ENCODE measurements at places on chromosomes 1 and 21. TPM values are rescaled to one million over a fixed set of nuclear protein-coding genes. Genes with fewer than 3 reads are reported as not detected.

DNA sequence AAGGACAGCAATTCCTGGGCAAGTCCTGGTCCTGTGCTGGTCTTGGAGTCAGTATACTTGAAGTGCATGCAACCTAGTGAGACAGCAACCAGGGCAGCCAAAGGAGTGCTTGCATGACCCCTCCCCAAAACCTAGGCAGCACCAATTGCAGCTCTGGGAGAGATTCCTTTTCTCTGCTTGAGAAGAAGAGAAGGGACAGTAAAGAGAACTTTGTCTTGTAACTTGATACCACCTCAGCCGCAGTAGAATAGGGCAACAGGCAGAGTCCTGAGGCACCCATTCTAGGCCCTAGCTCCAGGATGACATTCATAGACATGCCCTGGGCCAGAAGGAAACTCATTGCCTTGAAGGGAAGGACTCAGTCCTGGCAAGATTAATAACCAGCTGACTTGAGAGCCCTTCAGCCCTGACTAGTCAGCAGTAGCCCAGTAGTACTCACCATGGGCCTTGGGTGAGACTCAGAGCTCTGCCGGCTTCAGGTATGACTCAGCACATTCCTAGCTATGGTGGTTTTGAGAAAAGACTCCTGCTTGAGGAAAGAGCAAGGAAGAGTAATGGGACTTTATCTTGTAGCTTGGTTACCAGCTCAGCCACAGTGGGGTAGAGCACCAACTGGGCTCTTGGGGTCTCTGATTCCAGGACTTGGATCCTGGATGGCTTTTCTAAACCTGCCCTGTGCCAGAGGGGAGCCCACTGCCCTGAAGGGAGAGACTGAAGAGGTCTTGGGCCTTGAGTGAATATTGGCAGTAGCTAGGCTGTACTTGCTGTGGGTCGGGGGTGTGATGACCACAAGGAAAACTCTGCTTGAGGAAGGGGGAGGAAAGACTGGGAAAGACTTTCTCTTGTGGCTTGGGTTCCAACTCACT, 51.7 kb upstream of the ACADM start:
- DNase-seq, result no peak

OR2T33 gene
- total RNA-seq, result not detected

FAM167B gene
- total RNA-seq, result 65.9 TPM

DNA sequence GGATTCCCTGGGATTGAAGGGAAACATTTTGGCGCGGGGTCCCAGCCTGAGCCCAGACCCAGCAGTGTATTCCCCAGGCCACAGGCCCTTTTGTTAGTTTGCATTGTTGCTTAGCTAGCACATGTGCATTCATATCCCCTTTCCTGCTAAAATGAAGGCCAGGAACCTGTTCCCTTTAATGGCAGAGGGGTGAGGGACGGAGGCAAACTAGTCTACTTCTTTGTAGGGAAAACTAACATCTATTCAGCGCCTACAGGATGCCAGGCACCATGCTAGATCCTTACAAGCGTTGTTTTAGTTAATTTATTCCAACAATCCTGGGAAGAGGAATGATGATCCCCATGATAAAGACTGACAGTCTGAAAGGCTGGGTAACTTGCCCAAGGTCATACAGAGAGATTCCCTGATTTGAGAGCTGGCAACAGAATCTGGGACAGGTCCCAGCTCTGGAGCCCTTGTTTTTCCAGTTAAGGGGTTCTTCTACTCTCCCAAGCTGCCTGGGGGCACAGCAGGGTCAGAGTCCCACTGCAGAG, 595 bp upstream of the E2F2 start:
- no peak for DNase-seq

DNA sequence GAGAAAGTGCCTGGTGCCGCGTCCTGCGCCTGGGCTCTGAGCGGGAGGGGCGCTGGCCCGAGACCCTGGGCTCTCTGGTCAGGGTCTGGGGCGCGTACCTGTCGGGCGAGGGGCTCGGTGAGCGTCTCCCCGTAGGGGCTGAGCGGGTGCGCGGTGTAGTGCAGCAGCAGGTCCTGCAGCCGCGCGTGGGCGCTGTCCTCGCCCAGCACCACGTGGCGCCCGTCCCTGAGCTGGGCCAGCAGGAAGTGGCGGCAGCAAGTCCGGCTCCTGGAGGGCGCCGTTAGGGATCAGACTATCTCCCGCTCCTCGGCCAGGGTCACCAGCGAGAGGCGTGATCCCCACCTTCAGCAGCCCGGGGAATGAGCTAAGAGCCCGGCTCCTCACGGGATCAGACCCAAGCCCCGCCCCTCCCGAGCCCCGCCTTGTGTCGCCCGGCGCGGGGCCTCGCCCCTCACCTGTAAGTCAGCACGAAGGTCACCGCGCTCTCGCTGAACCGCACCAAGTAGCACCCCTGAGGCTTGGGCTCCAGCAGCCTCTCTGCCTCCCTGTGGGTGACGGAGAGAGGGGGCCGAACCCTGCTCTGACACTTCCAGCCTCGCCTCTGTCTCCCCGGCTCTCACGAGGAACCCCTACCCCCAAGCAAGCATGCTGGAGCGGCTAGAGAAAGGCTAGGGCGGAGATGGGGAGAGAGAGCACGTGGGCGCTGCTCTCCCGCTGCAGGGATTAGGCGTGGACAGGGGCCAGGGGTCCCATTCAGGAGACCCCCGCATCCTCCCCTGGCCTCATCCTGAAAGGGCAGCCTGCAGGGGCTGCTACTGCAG, 2.7 kb downstream of the SH2D2A start:
- peak; percentile 86 for DNase-seq

DNA sequence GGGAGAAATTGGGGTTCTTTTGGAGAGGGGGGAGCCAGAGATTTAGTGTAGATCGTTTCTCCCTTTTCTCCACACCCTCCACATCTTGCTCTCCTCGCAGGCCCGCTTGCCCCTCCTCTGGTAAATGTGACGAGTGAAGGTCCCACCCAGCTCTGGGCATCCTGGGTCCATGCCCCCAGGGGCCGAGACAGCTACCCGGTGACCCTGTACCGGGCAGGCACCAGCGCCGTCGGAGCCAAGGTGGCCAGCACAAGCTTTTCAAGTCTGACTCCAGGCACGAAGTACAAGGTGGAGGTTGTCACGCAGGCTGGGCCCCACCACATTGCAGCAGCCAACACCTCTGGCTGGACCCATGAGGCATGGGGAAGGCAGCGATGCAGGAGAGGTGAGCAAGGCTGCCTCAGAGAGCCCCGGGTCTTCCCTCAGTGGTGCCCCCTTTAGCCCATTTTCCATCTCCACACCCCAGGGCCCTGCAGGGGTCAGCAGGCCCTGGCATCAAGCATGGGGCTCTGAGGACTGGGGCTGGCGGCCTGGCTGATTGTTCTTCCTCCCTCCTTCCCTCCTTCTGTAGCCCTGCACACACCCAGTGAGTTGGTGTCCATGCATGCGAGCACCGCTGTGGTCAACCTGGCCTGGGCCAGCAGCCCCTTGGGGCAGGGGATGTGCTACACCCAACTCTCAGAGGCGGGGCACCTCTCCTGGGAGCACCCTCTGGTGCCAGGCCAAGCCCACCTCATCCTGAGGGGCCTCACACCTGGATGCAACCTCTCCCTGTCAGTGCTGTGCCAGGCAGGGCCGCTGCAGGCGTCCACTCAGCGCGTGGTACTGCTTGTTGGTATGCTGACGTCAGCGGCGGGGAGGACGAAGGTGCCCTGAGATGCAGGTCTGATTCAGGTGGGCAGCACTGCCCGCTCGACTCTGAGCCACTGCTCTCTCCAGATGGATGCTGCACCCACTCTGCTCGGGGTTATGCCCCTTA, 16.4 kb upstream of the LGR6 start:
- no peak for DNase-seq

RCSD1 gene
- 14.8 TPM for total RNA-seq

DNA sequence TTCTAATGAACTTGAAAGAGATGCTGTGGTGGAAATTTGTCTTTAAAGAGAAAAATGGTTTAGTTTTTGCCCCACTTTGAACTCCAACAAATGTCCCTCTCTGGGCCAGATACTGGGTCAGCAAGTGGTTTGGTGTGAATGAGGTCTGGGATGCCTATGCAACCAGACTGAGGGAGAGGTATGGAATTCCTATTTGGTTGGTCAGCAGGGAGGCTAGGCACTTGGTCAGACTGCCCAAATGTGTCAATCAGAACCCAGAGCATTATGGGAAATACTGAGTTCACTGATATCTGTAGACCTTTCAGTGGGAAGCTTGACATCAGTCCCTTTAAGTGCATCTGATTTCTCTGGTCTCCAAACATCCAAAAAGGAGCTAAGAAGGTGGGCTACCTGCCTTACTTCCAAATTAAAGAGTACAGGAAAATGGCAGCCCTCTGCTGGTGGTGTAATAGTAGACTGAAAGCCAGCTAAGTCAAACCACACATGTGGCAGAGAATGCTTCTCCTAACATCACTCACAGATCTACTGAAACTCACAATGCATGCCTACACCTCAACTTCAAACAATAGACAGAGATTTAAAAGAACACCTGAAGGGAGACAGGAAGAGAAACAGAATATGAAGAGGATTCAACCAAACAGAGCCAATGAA, 510.1 kb downstream of the PLA2G4A start:
- DNase-seq, result no peak

DNA sequence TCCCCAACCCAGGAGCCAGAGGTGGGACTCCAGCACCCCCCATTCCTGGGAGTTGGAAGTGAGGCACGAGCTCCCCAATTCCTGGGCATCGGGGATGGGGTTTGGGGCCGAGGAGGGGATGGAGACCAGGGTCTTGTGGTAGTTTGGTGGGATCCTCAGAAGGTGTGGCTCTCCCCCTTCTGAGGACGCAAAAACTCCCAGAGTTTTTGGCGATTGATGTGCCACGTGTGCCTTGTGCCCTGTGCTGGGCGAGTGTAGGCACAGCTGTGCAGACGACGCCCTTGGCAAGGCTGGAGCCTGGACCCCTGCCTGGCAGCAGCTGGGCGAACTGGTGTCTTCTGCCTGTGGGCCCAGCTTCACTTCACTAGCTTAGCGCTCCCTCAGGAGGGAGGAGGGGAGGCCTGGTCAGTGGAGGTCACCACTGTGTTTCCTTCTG, 2.6 kb downstream of the GUK1 start:
- DNase-seq, result no peak

ZNF683 gene
- 1.1 TPM for total RNA-seq

NEGR1 gene
- total RNA-seq, result 21.4 TPM

DNA sequence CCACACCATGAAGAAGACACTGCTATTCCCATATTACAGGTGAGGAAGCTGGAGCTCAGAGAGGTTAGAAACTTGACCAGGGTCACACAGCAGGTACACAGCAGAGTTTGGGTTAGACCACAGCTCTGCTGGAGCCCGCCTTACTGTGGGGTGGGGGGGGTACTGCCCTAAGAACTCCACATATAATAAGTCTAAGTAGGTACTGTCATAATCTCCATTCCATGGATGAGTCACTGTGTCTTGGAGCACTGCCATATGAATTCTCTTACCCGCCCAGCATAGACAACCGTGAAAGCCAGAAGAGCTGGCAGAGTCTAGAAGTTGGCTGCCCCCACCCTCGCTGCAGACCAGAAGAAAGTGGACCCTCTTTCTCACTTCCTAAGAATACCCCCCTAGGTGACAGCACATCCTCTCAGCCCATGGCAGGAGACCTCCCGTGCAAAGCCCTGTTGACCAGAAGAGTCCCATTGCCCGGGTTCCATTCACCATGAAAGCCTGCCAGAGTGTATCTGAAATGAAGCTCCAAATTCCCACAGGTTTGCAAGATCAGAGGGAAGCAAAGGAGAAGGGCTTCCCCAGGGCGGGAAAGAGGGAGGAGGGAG, 5.2 kb upstream of the PLA2G2D start:
- DNase-seq, result peak; percentile 18

- DNase-seq, result no peak
These were observed 7.8 kb downstream of the VASH2 start for GRCh38 chr1:212958175-212958574.

UCK2 gene
- 14.7 TPM for total RNA-seq
